IPS-NIHi11 (cell line): ENCODE measurements at places on chromosomes 4 and X.

GRCh38 chrX:4674028-4674782 lies 960.8 kb upstream of the PRKX start:
- no peak for DNase-seq

DNA sequence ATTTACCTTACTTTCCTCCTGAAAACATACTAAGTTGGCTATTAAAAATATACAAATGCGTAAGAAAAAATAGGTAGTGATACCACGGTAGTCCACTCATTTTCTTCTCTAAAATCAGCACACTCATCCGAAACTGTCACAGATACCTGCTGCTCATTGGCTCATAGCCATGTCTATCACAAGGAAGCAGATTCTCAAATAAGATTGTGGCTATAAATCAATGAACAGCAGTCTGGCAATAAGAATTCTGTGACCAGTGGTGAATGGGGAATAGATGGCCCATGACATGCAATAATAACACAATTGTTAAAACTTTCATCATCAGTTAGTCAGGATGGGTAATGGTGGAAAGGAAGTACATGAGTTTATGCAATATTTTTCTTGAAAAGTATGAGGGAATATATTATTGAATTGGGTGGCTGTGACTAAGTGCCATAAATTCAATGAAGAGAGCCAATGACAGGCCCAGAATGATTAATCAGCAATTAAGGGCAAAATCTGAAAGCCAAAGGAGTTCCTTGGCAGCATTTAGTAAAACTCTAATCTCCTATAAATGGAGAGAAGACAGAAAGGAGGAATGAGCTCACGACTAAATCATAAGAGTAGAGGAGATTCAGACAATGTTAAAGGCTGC lies 202.3 kb upstream of the NEIL3 start:
- DNase-seq, result no peak

DNA sequence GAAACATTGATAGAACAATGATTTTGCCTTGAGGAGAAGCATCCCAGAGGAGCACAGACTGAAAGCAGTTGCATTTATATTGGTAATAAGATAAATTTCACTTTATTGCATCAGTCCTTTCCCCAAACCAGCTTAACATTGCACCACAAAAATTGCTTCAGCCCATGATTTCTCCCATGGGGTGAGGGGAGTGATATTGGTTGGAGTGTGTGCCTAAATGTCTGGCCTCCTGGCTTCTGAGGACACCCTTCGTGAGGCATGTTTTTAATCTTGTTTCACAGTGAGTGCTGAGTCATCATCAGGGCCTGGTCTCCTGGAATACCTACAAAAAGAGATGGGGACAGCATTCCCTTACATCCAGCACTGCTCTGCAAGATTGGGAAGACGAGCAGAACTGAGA lies 487.9 kb downstream of the C4orf33 start:
- no peak for DNase-seq

DNA sequence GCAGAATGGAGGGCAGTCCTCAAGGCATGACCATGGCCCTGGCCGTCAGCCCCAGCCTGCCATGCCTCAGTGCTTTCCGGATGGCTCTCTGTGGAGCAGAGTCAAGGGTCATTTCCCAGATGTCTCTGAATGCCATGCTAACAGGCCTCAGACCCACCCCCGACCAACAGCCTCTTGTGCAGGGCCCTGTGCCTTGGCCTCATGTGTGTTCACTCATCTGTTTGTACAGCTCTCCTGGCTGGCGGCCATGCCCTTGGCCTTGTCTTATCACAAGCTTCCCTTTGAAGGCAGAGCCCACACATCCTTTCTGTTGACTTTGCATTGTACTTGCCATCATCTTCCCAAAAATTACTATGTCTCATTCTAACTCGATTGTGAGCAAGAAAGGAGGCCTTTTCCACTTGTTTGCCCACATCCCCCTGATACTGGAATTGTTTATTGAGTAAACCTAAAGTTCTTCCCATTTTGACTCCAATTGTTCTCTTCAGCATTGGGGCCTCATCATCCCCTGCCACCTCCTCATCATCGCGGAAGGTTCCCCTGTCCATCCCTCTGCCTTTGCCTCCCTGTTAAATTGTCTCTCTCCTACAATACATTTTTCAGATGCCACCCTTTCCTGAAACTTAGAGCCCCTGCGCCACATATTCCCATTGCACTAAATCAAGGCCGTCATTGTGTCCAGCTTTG lies 6.3 kb downstream of the CA5B start:
- DNase-seq, result no peak

DNA sequence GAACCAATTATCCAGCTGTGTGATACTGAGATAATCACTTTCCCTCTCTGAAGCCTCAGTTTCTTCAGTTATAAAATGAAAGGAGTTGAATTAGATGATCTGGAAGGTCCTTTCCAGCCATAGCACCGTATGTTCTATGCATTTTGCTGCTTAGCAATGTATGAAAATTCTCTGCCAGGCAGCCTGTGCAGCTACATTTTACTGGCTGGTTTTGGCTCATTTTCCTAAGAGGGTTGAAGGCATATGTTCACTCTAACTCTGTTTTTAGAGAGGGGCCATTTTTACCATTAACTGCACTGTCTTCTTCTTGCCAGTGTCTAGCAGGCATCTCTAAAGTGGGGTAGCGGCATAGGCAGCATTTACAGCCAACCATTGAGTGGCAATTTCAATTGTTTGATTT lies 26.1 kb downstream of the TRPC5 start:
- DNase-seq, result no peak

- no peak for DNase-seq
Measured at GRCh38 chr4:151887816-151888180, 127.0 kb upstream of the GATB start.

DNA sequence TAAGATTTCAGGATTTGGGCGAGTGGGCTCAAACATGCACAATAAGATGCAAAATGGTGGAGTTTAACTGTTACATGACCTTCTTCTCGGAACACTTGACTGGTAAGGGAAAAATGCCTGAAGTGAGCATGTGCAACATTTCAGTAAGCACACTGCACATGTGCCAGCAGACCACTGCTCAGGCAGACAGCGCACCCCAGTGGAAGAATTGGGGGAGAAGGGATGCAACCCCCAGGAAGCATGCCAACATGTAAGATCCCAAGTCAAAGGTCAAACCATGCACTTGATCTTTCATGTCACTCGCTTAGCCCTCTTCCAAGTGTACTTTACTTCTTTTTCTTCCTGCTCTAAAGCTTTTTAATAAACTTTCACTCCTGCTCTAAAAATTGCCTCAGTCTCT lies 256.3 kb downstream of the CENPC start:
- DNase-seq, result peak; percentile 27

- no peak for DNase-seq
Measured at GRCh38 chr4:141530627-141531026, 105.8 kb upstream of the IL15 start.

DNA sequence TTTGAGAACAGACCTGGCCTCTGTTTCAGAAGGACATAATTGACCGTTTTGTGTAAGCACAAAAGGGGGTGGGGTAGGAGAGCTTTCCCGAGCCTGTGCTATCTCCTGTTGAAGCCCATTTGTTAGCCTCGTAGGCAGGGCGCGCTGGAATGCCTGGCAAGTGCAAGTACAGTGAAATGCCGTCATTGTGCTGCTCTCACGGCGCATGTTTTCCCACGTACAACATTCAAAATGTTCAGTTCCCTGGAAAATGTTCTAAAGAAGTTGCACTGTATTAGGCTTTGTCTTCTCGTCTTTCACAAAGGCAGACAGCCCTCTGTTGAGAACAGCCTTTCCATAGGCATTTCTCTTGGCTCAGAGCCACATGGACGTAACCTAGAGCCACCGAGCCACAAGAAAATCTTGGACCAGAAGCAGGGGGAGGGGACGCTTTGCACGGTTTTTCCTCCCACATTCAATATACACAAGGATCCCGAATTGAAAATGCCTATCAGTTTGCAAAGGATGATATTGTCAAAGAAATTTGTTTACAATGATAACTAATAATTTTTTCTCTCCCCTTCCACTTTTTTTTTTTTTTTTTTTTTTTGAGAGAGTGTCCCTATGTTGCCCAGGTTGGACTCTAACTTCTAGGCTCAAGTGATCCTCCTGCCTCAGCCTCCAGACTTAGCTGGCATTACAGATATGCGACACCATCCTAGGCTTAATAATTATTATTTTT lies 54.6 kb upstream of the RAPGEF2 start:
- peak; percentile 63 for DNase-seq

DNA sequence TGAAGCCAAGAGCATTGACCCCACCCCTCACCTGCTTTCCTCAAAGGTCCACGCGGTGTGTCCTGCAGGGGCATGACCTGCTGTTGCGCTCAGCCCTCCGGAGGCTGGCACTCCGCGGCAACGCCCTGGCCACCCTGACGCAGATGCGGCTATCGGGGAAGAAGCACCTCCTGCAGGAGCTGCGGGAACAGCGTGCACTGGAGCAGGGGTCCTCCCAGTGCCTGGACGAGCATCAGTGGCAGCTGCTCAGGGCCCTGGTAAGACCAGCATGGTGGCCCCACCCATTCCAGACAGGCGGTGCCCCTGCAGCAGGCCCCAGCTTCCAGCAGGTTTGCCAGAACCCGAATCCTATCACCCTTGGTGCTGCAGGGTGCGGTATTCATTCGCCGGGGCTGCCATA lies 86.0 kb downstream of the EVC start:
- DNase-seq, result no peak

GRCh38 chr4:182385897-182386296 lies 142.7 kb downstream of the TENM3 start:
- DNase-seq, result no peak
